Endothelial cell of umbilical vein (primary cell): ENCODE measurements at places on chromosomes 7 and 10. TPM values are rescaled to one million over a fixed set of nuclear protein-coding genes. Genes with fewer than 3 reads are reported as not detected.

DNA sequence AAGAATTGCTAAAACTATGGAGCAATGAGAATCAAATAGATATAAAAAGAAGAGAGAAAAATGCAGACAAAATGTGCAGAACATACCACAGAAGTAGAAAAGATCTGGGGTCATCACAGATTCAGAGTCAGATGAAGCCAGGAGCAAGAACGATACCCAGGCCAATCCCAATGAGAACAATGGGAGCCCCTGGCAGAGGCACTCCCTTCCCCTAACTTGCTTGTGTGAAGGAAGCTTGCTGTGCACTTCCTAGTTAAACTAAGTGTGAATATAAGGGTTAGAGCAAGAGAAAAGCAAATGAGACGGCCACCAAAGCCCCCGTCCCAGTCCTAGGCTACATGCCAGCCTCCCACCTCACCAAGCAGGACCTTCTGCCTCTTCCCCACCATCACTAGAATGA, 12.7 kb downstream of the PARP12 start:
- peak overlapping the region; percentile 72 for H3K27ac ChIP-seq
- peaks cover 24% of the 10 kb centered on the region for H3K4me1 ChIP-seq
- DNase-seq = no peak
- no peaks in the 10 kb centered on the region for H3K27me3 ChIP-seq

GRCh38 chr10:26970667-26971066, 109.9 kb upstream of the ABI1 start:
- H3K27ac ChIP-seq = no peak overlapping the region
- no peak for DNase-seq
- H3K4me1 ChIP-seq = no peaks in the 10 kb centered on the region

GRCh38 chr10:129658376-129659072, 191.5 kb downstream of the MGMT start:
- H3K4me1 ChIP-seq = no peaks in the 10 kb centered on the region
- H3K27me3 ChIP-seq = no peaks in the 10 kb centered on the region
- H3K4me3 ChIP-seq = no peak overlapping the region
- DNase-seq = no peak

DNA sequence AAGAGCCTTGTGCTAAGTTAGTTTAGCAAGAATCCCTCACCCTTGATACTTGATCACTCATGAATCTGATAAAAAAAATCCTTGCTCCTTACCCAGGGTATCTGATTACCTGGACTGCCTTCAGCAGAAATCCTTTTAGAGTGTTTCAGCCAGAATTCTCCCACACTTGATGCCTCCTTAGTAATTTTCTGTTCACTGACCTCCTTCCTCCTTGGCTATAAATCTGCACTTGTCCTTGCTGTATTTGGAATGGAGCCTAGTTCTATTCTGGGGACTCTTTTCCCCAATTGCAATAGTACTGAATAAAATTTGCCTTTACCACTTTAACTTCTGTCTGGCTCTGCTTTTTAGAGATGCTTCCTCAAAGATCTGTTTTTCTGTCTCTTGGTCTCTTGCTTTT, 84.9 kb downstream of the RPS24 start:
- no peak overlapping the region for H3K27ac ChIP-seq
- no peak overlapping the region for H3K4me3 ChIP-seq
- H3K27me3 ChIP-seq = peaks cover 11% of the 10 kb centered on the region
- no peaks in the 10 kb centered on the region for H3K4me1 ChIP-seq

GRCh38 chr10:32687546-32687945, 241.6 kb downstream of the CCDC7 start:
- no peaks in the 10 kb centered on the region for H3K27me3 ChIP-seq
- no peak overlapping the region for H3K27ac ChIP-seq
- no peaks in the 10 kb centered on the region for H3K4me1 ChIP-seq
- DNase-seq = no peak
- H3K36me3 ChIP-seq = no peaks in the 10 kb centered on the region

PRPF18 gene
- 21.0 and 23.1 TPM in 2 replicates for total RNA-seq

DNA sequence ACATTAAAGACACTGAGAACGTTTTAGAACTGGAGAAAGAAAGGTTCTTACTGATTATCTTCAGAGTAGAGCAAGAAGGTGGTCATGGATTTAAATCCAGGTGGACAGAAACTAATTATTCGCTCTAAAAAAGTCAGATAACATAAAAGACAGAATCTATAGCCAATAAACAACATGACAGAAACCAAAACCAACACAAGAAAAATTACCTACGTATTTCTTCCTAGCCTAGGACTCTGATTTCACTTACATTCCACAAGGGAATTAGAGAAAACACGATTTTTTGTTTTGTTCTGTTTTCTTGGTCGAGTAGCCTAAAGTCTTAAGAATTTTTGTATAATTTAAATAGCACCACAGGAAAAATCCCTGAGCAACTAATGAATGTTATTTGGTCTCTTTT, 15.1 kb downstream of the CPA1 start:
- no peaks in the 10 kb centered on the region for H3K27me3 ChIP-seq
- no peak for DNase-seq
- H3K27ac ChIP-seq = no peak overlapping the region
- peaks cover 4% of the 10 kb centered on the region for H3K4me1 ChIP-seq
- no peak overlapping the region for H3K4me3 ChIP-seq
- no peaks in the 10 kb centered on the region for H3K36me3 ChIP-seq

DNA sequence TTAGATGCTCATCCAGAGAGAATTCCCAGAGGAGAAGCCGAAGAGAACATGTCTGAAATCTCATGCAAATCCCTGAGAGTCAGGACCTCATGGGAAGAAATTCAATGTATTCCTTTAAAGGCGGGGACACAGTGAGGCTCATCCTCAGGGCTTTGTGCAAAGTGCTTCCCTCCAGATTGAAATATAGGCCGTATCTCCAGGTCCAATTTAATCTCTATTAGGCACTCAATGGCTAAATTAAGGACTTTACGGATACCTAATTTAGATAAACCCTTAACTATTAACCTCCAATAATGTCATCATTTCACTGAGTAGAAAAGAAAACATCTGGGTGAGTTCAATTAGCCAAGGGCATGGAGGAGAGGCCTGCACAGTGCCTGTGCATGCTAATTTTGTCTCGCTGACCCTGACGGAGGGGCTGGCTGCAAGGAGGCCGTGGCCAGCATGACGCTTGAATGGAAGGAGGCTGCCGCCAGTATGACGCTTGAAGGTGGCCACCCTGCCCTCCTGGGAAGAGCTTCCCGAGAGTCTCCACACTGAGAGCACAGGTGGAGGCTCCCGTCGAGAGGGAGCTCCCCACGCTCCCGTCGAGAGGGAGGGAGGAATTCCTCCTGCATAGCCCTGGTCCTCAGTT, 287.6 kb downstream of the ADARB2 start:
- no peaks in the 10 kb centered on the region for H3K27me3 ChIP-seq
- no peaks in the 10 kb centered on the region for H3K4me1 ChIP-seq
- DNase-seq = no peak
- H3K36me3 ChIP-seq = no peaks in the 10 kb centered on the region

DNA sequence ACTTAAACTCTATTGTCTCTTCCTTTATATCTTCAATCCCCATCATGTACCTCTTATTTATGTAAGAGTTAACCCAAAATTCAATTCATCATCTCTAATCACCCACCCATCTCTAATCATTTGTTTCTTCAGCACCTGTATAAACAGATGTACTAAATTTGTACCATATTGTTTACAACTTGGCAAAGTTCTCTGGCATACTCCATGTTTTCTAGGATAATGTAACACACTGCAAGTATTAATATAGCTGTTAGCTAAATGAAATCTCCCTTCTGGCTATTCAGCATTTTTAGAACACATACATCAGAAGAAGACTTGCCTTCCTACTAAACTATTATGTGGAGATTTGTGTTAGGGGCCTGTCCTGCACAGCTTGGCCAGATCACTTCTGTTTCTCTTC, 33.1 kb downstream of the MALSU1 start:
- H3K36me3 ChIP-seq = peaks cover 4% of the 10 kb centered on the region
- H3K27ac ChIP-seq = peak overlapping the region; percentile 93
- H3K4me1 ChIP-seq = peaks cover 46% of the 10 kb centered on the region
- H3K4me3 ChIP-seq = no peak overlapping the region
- peak; percentile 55 for DNase-seq
- no peaks in the 10 kb centered on the region for H3K27me3 ChIP-seq

- peaks cover 8% of the 10 kb centered on the region for H3K4me1 ChIP-seq
- no peak overlapping the region for H3K4me3 ChIP-seq
- no peaks in the 10 kb centered on the region for H3K27me3 ChIP-seq
These were observed 8.5 kb downstream of the ZDHHC16 start for GRCh38 chr10:97454330-97455036.

GRCh38 chr10:72483471-72483870, 128.8 kb upstream of the DNAJB12 start:
- no peaks in the 10 kb centered on the region for H3K27me3 ChIP-seq
- no peak for DNase-seq
- no peaks in the 10 kb centered on the region for H3K36me3 ChIP-seq
- H3K27ac ChIP-seq = no peak overlapping the region
- no peak overlapping the region for H3K4me3 ChIP-seq

HOXA3 gene
- 12.0 and 14.0 TPM in 2 replicates for total RNA-seq

DNA sequence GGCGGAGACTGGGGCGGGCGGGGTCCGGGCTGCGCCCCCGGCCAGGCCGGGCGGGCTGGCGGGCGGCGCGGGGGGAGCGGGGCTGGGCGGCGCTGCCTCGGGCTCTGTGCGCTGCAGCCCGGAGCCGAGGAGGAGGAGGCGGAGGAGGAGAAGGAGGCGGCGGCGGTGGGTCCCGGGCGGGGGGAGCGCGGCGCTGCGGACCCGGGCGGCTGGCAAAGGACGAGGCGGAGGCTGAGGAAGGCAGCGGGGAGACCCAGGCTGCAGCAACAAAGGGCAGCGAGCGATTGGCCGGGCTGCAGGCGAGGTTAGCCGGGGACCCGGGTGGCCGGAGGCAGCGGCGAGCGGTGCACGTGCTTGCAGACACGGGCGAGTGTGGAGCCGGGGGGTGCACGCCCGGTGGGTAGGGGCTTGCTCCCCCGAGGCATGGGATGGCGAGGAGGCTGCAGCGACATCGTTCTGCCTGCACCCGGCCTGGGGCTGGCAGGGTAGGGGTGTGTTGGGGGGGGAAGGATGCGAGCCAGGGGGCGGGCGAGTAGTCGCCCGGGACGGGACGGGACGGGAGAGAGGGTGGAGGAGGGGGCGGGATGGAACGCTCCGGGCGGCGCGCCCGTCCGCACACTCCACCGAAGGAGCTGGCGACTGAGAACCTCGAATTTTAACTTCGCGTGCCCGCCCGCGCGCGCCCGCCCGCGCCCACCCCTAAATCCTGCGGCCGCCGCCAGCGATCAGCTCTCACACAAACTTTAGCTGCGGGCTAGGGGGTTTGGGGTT, 844 bp upstream of the KAT6B start:
- H3K27me3 ChIP-seq = no peaks in the 10 kb centered on the region
- H3K36me3 ChIP-seq = no peaks in the 10 kb centered on the region
- H3K4me1 ChIP-seq = no peaks in the 10 kb centered on the region
- no peak for DNase-seq
- peak overlapping the region; percentile 34 for H3K4me3 ChIP-seq

DNA sequence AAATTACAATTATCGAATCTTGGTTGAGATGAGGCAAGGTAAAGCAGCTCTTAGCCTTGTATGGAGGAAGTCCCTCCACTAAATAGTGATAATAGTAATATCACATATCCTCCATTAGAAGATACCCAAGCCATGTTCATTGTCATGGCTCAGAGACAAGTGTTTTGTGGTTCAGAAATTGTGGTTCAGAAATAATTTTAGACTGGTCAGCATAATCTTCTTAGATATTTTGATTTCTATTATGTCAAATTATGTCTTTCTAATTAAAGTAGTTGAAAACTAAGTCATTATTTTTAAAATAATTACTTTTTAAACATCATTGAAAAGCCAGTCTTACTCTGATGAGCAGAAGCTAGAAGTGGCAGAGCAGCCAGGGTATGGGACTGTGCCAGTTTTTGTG, 507.7 kb downstream of the HTR7 start:
- peaks cover 17% of the 10 kb centered on the region for H3K27me3 ChIP-seq
- no peak overlapping the region for H3K4me3 ChIP-seq
- H3K4me1 ChIP-seq = no peaks in the 10 kb centered on the region
- DNase-seq = no peak
- H3K27ac ChIP-seq = no peak overlapping the region

- no peak for DNase-seq
- peaks cover 13% of the 10 kb centered on the region for H3K27me3 ChIP-seq
- H3K4me3 ChIP-seq = no peak overlapping the region
- H3K4me1 ChIP-seq = no peaks in the 10 kb centered on the region
- H3K36me3 ChIP-seq = no peaks in the 10 kb centered on the region
These were observed 10.0 kb upstream of the STAMBPL1 start for GRCh38 chr10:88870089-88870488.
